NCI-H146 (cell line): ENCODE measurements at places on chromosomes 6 and 20.

- DNase-seq, result no peak
Observed at GRCh38 chr6:11875325-11876109, 96.9 kb upstream of the ADTRP start.

- no peak for DNase-seq
Observed at GRCh38 chr20:13922241-13922640, 68.2 kb downstream of the SEL1L2 start.

DNA sequence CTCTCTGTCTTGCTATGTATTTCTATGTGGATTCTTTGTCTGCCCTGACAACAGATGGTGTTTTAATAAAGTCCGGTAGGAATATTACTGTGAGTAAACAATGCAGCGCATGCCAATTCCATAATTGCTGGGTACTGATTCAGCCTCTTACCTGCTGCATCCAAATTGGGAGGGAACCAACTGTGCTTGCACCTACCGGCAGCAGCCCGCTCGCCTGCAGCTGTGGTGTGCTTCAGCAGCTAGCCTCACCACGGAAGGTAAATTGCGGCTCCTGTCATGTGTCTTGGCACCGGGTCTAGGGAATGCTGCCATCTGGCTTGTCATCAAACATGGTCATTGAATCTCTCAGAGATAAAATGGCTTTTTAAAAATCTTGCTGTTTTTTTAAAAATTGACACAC lies 704.8 kb upstream of the SLC35B3 start:
- DNase-seq, result peak; percentile 83

DNA sequence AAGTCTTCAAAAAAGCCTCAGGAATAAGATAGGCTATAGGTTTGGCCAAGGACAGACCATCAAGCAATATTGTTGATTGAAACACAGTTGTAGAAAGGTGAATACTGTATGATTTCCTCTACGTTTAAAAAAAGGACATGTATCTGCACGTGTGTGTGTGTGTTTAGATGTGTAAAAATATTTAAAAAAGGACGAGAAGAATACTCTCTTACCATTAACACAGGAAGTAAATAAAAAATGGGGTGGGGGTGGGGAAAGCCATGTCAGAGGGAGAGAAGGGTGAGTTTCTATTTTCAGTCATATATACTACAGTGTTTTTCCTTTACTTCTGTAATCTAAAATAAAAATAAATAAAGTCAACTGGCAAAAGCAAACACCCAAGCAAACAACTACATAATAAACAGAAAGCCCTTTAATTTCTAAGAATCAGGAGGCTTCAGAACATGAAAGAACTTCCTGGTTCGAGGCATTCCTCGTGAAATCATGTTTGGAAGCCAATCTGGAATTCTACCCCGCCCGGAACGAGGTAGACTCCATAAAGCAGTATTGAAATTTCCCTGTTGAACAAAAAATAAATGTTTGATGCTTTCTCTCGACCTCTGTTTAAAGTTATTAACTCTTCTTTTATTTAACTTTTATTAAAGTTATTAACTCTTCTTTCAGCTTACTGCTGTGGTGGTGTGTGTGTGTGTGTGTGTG lies 158.1 kb upstream of the ZNF217 start:
- no peak for DNase-seq

DNA sequence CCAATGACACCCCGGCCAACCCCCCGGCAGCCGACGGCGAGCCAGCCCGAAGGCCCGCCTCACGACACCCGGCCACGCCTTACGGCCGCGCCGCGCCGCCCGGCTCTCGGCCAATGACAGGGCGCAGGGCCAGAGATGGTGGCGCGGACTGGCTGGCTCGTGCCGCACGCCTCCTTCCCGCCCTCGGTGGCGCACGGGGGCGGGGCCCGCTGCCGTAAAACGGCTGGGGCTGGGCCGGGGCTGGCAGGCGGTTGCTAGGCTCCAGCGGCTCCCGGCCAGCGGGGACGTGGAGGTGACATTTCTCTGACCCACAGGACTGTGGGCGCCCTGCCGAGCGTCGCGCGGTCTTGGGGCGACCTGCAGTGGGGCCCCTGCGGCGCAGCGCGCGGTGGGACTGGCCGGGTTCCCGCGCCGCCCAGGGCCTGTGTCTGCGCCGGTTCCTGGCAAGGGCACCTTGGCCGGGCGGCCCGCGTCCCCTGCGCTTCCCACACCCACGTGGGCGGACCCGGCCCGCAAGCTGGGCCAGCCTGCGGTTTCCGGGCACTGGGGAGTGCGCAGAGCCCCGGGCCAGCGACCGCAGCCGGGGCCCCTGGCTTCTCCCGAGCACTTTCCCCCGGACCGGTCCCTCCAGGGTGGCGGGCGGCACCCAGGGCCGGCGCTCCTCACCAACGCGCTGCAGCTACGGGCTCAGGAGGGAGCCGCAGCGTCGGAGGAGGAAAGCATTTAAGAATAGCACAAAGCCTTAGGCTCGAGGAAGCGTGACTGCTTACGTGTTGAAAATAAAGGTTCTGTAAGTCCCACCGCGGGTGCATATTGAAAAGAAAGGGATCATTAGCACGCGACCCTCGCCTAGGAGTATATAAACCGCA lies at the start of gene MPC1:
TSS of gene MPC1 (minus strand) at position 8 of the 869 bp plus-strand sequence. CDS start 64 bp downstream, outside the sequence.
- peak; percentile 98 for DNase-seq

DNA sequence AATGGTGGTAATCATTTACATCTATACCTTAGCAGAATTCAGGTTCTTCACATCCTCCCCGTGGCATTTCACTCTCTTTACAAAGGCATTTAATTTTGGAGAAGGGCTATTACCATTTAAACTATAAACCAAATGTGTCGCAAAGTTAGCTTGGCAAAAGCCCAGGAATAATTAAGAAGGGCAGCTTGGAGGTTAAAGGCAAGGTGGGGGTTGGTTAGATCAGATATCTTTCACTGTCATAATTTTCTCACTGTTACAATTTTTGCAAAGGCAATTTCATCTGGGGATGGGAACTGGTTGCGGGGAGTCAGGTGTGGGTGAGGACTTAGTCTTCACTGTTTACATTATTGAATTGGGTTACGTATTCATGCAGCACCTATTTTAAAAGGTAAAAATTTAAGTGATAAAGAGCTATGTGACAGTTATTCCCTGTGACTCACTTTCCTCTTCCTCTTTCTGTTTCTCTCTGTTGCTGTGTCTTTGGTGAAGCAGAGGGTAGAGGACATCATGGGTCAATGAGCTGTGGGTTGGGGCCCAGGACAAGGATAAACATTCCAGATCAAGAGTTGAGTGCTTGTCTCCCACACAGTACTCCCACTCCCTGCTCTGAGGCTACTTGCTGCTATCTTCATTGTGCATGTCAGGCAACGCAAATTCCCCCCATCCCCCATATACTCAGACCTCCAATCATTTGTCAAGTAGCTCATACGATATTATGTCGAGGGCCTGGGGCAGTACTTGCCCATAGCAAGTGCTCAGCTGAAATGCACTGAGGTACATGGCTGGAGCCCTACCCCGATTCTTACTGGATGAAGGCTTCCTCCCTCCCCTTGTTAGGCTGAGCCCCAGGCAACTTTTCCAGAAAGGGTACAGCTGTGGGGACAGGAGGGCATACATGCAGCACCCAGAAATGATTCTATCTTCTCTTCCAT lies 223.1 kb upstream of the MYLIP start:
- DNase-seq, result no peak

DNA sequence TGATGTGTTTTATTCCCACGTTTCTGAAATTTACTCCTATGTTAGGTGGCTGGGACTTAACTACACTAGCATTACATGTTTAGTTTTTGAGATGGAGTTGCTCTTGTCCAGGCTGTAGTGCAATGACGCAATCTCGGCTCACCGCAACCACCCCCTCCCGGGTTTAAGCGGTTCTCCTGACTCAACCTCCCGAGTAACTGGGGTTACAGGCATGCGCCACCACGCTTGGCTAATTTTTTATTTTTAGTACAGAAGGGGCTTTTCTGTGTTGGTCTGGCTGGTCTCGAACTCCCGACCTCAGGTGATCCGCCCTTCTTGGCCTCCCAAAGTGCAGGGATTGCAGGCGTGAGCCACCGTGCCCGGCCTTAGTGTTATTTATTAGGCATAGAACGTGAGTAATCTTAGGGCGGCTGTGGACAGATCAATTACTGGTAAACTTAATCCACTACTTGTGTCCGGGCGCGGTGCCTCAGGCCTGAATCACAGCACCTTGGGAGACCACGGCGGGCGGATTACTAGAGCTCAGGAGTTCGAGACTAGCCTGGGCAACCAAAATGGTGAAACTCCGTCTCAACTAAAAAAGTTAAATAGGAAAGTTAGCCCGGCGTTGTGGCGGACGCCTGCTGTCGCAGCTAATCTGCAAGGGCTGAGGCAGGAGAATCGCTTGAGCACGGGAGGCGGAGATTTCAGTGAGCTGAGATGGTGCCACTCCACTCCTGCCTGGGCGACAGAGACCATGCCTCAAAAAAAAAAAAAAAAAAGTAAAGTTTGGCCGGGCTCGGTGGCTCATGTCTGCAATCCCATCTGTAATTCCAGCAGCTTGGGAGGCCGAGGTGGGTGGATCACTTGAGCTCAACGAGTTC lies 123.7 kb upstream of the BTN3A2 start:
- DNase-seq, result no peak

DNA sequence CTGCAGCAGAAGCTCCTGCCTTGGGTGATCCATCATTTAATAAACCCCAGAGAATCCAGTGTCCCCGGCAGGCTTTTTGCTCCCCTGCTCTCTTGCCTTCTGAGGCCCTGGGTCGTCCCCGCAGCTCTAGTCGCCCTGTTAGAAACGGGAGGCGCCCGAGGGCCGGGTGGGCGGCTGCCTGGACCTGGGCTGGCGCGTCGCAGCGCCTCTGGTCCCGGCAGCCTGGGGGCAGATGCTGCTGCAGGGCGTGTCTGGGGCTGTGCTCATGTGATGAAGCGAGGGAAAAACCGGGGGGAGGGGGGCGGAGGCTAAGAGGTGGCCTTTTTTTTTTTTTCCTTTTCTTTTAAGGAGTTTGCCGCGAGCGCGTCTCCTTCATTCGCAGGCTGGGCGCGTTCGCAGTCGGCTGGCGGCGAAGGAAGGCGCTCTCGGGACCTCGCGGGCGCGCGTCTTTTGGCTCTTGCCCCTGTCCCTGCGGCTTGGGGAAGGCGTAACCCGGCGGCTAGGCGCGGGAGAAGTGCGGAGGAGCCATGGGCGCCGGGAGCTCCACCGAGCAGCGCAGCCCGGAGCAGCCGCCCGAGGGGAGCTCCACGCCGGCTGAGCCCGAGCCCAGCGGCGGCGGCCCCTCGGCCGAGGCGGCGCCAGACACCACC lies 394 bp downstream of the AKAP12 start:
- DNase-seq, result peak; percentile 96

DNA sequence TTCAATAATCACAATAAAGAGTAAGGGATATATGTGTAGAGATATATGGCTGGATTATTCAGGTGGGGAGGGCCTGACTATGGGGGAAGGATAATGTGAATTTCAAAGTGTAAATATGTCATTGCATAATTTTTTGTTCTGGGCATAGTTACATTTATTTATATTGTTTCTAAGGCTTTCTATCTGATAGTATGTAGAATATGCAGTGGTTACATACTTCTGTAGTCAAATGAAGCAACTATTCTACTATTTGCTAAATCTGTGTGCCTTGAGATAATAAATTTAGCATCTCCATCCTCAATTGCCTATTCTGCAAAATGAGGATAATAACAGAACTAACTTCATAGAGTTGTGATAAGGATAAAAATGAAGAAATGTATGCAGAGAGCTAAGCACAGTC lies 359.2 kb downstream of the CDKAL1 start:
- DNase-seq, result no peak

DNA sequence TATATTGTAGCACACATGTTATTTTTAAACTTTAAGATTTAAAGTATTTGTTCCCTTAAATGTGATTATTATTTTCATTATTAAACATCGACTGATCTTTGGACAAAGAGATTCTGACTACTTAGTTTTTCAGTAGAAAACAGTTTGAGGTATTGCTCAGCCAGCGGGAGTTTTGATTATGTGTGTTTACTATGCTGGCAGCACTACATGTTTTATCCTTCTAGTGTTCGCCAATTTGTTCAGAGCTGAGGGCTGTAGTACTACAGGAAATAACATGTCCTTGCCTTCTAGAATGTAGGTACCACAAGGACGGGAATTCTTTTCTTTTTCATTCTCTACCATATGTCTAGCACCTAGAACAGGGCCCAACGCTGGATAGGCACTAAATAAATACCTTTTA lies 11.1 kb upstream of the LCA5 start:
- DNase-seq, result no peak

- DNase-seq, result no peak
Observed at GRCh38 chr6:151293688-151294016, 53.9 kb downstream of the AKAP12 start.

GRCh38 chr20:62044631-62045030 lies 21.1 kb downstream of the TAF4 start:
- DNase-seq, result no peak

- no peak for DNase-seq
Observed at GRCh38 chr20:31508517-31509244, 5.6 kb upstream of the HM13 start.

- no peak for DNase-seq
Observed at GRCh38 chr20:36398515-36398914, 92.4 kb downstream of the DLGAP4 start.
